Esophagus squamous epithelium (tissue), 5 donors: ENCODE measurements at places on chromosomes 2 and 18. TPM values are rescaled to one million over a fixed set of nuclear protein-coding genes. Genes with fewer than 3 reads are reported as not detected.

Gene ALPI
- not detected for total RNA-seq

Gene USP40
- total RNA-seq, result 19.2 TPM

Gene C2orf72
- total RNA-seq, result 1.1 TPM

Gene UGT1A6
- total RNA-seq, result 67.1 TPM

Gene ASXL3
- 0.18 TPM for total RNA-seq

Gene AP1S3
- 27.4 TPM for total RNA-seq

Gene POTEC
- not detected for total RNA-seq

Gene NT5C1B
- total RNA-seq, result not detected

Gene CPLX4
- not detected for total RNA-seq

Gene ERLEC1
- 27.5 TPM for total RNA-seq

Gene IL1A
- 3.3 TPM for total RNA-seq

Gene TRMT61B
- total RNA-seq, result 9.1 TPM

Gene IL1B
- 1.3 TPM for total RNA-seq

Gene CYP27C1
- 1.1 TPM for total RNA-seq

Gene EVA1A
- total RNA-seq, result 9.4 TPM

Gene NAT8
- not detected for total RNA-seq

Gene MAPRE3
- total RNA-seq, result 5.8 TPM

Gene C2orf78
- not detected for total RNA-seq

Gene SALL3
- total RNA-seq, result not detected

GRCh38 chr2:150020221-150020620 lies 432.6 kb upstream of the MMADHC start:
- no peak for DNase-seq
- H3K27ac ChIP-seq, result no peak overlapping the region
- H3K4me3 ChIP-seq, result no peak overlapping the region
- H3K27me3 ChIP-seq, result no peaks in the 10 kb centered on the region
- H3K4me1 ChIP-seq, result no peaks in the 10 kb centered on the region
- H3K36me3 ChIP-seq, result no peaks in the 10 kb centered on the region

DNA sequence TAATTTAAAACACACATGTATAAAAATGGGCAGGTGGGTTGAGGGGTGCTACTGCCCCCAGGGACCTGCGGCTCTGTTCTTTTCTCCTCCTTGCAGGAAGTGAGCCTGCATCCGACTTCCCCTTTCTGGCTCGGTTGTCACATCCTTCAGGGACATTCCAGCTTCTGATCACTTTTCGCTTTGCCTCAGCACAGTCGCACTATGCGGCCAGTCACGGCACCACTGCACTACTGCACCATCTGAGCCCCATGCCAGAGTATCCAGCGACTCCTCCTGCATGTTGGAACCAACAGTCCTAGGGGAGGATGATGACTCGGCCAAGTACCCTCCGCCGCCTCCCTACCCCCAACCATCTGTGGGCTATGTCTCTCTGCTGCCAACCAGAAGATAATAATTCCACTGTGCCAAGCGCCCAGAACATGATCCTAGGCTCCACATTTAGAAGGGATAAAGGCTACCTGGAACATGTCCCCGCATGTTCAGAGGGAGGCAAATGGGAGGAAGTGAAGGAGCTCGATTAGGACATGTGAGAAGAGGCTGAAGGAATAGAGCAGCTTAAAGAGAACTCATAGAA lies 17.6 kb downstream of the CDC42EP3 start:
- no peaks in the 10 kb centered on the region for H3K36me3 ChIP-seq
- peak overlapping the region; percentile 52 for H3K27ac ChIP-seq
- no peak for DNase-seq
- peaks cover 96% of the 10 kb centered on the region for H3K4me1 ChIP-seq
- H3K27me3 ChIP-seq, result no peaks in the 10 kb centered on the region

GRCh38 chr2:71157124-71157793 lies 26.8 kb downstream of the MPHOSPH10 start:
- no peaks in the 10 kb centered on the region for H3K36me3 ChIP-seq
- H3K4me3 ChIP-seq, result no peak overlapping the region
- H3K4me1 ChIP-seq, result peaks cover 8% of the 10 kb centered on the region
- peak; percentile 5 for DNase-seq
- H3K27me3 ChIP-seq, result no peaks in the 10 kb centered on the region

GRCh38 chr2:27422958-27423357 lies 5.5 kb upstream of the NRBP1 start:
- peaks cover 5% of the 10 kb centered on the region for H3K4me1 ChIP-seq
- H3K27ac ChIP-seq, result no peak overlapping the region
- no peak for DNase-seq
- no peak overlapping the region for H3K4me3 ChIP-seq

DNA sequence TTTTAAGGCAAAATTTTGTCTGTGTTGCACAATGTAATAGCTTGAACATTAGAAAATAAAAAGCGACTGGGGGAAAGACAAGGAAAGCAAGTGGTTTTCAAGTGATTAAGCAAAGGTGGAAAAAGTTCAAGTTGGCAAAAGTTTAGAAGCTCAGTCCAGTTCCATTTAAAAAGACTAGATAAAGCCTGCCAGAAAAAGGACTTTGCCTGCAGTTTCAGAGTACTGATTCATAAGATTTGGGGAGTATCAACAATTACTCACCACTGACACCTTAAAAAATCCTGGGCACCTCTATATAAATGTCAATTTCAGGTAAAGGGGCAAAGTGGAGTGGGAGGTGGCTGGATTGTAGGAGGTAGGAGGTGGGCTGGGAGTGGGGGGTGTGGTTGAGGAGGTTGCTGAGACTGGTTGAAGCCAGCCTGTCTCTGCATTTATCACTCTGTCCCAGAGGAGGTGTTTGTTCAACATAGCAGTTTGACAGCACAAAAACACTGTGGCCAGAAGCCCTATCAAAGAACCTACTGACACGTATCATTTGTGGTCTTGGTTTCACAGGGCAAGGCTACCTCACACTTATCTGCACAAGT lies 14.6 kb downstream of the ZEB2 start:
- DNase-seq, result no peak
- no peak overlapping the region for H3K4me3 ChIP-seq
- H3K4me1 ChIP-seq, result peaks cover 5% of the 10 kb centered on the region
- H3K27ac ChIP-seq, result peak overlapping the region; percentile 11
- no peaks in the 10 kb centered on the region for H3K36me3 ChIP-seq

GRCh38 chr18:56402872-56403516 lies 235.4 kb downstream of the TXNL1 start:
- no peaks in the 10 kb centered on the region for H3K27me3 ChIP-seq
- peak overlapping the region; percentile 41 for H3K27ac ChIP-seq
- H3K4me1 ChIP-seq, result peaks cover 30% of the 10 kb centered on the region
- H3K36me3 ChIP-seq, result no peaks in the 10 kb centered on the region
- DNase-seq, result no peak

GRCh38 chr2:23745726-23746105 lies 181.2 kb downstream of the ATAD2B start:
- no peaks in the 10 kb centered on the region for H3K27me3 ChIP-seq
- DNase-seq, result no peak
- peaks cover 22% of the 10 kb centered on the region for H3K4me1 ChIP-seq

GRCh38 chr18:23877371-23877770 lies 137.2 kb upstream of the TTC39C start:
- no peaks in the 10 kb centered on the region for H3K36me3 ChIP-seq
- H3K27ac ChIP-seq, result peak overlapping the region; percentile 40
- DNase-seq, result no peak

- H3K4me1 ChIP-seq, result peaks cover 3% of the 10 kb centered on the region
- no peak for DNase-seq
- no peaks in the 10 kb centered on the region for H3K27me3 ChIP-seq
- no peak overlapping the region for H3K27ac ChIP-seq
These were observed 94.4 kb upstream of the NEUROD1 start for GRCh38 chr2:181774685-181775084.

DNA sequence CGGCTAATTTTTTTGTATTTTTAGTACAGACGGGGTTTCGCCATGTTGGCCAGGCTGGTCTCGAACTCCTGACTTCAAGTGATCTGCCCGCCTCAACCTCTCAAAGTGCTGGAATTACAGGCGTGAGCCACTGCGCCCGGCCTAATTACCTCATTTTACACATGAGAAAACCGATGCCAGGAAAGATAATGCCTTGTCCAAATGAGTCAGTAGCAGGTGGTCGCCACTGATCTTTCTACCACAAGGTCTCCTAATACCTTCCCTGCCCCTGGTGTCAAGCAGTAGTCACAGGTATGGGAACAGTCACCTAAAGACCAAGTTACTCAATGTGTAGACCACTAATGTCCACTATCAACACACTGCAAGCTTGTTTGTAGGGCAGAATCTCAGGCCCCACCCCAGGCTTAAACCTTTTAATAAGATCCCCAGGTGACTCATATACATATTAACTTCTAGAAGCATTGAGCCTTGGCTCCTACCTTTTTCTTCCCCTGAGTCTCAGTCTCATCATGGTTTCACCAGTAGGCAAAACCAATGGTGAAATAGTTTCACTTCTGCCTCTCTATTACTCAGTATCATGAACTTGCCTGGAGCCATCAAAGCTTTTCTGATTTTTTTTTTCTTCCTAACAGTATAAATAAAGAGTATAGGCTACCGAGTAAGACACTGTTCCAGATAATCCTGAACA lies 6.9 kb upstream of the EPB41L5 start:
- no peak overlapping the region for H3K27ac ChIP-seq
- no peak overlapping the region for H3K4me3 ChIP-seq
- no peak for DNase-seq
- H3K27me3 ChIP-seq, result no peaks in the 10 kb centered on the region
- no peaks in the 10 kb centered on the region for H3K36me3 ChIP-seq

- H3K27ac ChIP-seq, result no peak overlapping the region
- H3K27me3 ChIP-seq, result no peaks in the 10 kb centered on the region
- H3K4me1 ChIP-seq, result no peaks in the 10 kb centered on the region
- no peak for DNase-seq
These were observed 45.9 kb upstream of the REG3G start for GRCh38 chr2:78979380-78980151.

GRCh38 chr2:198173242-198173641 lies 368.8 kb downstream of the PLCL1 start:
- DNase-seq, result no peak
- H3K36me3 ChIP-seq, result no peaks in the 10 kb centered on the region
- H3K27me3 ChIP-seq, result no peaks in the 10 kb centered on the region
- no peak overlapping the region for H3K27ac ChIP-seq
- H3K4me1 ChIP-seq, result no peaks in the 10 kb centered on the region

GRCh38 chr2:85650456-85650855 lies 17.5 kb downstream of the SFTPB start:
- H3K4me3 ChIP-seq, result no peak overlapping the region
- H3K4me1 ChIP-seq, result peaks cover 5% of the 10 kb centered on the region
- no peaks in the 10 kb centered on the region for H3K27me3 ChIP-seq
- no peak overlapping the region for H3K27ac ChIP-seq

DNA sequence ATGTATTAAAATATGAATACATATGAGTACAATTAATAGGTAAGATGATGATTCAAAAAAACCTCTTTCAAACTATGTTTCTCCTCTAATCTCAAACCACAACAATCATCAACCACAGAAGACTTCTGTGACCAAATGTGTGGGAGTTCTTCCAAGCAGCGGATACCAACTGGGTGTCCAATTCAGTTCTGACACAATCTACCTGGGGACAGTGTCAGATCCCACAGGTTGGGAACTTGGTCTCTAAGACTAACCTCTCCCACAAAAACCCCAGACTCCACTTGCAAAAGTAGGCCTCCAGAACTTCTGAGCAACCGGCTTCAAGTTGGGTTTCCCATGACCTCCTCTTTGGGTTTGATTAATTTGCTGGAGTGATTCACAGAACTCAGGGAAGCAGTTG lies 26.9 kb downstream of the FASTKD1 start:
- H3K4me3 ChIP-seq, result no peak overlapping the region
- H3K27ac ChIP-seq, result no peak overlapping the region
- no peak for DNase-seq

- H3K27me3 ChIP-seq, result no peaks in the 10 kb centered on the region
- no peak overlapping the region for H3K27ac ChIP-seq
- H3K4me3 ChIP-seq, result no peak overlapping the region
- no peaks in the 10 kb centered on the region for H3K36me3 ChIP-seq
- no peaks in the 10 kb centered on the region for H3K4me1 ChIP-seq
- DNase-seq, result no peak
These were observed 128.0 kb upstream of the SETBP1 start for GRCh38 chr18:44552706-44553105.

- H3K27ac ChIP-seq, result peak overlapping the region; percentile 98
- H3K4me1 ChIP-seq, result peaks cover 15% of the 10 kb centered on the region
- H3K36me3 ChIP-seq, result no peaks in the 10 kb centered on the region
- no peaks in the 10 kb centered on the region for H3K27me3 ChIP-seq
These were observed 1.7 kb downstream of the MIB1 start for GRCh38 chr18:21742315-21742687.

GRCh38 chr2:191018048-191018447 lies 4.1 kb upstream of the STAT1 start:
- H3K4me1 ChIP-seq, result peaks cover 6% of the 10 kb centered on the region
- no peaks in the 10 kb centered on the region for H3K27me3 ChIP-seq
- no peak overlapping the region for H3K27ac ChIP-seq
- H3K4me3 ChIP-seq, result no peak overlapping the region

- H3K27me3 ChIP-seq, result no peaks in the 10 kb centered on the region
- H3K27ac ChIP-seq, result no peak overlapping the region
- no peak for DNase-seq
- no peak overlapping the region for H3K4me3 ChIP-seq
- H3K36me3 ChIP-seq, result no peaks in the 10 kb centered on the region
These were observed 212.1 kb upstream of the NETO1 start for GRCh38 chr18:73079920-73080319.

DNA sequence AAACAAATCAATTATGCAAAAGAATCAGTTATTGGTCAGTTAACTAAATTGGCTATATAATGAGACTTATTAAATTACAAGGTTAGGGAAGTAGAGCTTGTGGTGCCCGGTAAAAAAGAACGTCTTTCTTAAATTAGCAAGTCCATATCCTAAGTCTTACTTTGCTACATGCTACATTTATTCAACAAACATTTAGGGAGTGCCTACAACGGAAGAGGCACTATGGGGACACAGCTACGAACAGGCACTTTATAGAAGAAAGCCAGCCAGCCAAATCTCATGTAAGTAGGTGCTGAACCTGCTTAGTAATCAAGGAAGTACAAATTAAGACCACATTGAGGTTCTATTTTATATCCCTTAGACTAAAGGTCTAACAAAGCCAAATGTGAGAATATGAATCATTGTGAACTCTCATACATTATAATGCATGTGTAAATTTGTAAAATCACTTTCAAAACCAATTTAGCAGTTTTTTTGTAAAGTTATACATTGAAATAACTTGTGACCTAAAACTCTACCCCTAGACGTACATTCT lies 59.9 kb downstream of the PDK1 start:
- no peak overlapping the region for H3K27ac ChIP-seq
- H3K36me3 ChIP-seq, result no peaks in the 10 kb centered on the region
- no peak for DNase-seq

GRCh38 chr2:20081841-20082240 lies 30.4 kb upstream of the LAPTM4A start:
- H3K27me3 ChIP-seq, result no peaks in the 10 kb centered on the region
- no peak overlapping the region for H3K4me3 ChIP-seq
- DNase-seq, result no peak
